ENCODE measurements at places on chromosomes 13 and 19.

DNA sequence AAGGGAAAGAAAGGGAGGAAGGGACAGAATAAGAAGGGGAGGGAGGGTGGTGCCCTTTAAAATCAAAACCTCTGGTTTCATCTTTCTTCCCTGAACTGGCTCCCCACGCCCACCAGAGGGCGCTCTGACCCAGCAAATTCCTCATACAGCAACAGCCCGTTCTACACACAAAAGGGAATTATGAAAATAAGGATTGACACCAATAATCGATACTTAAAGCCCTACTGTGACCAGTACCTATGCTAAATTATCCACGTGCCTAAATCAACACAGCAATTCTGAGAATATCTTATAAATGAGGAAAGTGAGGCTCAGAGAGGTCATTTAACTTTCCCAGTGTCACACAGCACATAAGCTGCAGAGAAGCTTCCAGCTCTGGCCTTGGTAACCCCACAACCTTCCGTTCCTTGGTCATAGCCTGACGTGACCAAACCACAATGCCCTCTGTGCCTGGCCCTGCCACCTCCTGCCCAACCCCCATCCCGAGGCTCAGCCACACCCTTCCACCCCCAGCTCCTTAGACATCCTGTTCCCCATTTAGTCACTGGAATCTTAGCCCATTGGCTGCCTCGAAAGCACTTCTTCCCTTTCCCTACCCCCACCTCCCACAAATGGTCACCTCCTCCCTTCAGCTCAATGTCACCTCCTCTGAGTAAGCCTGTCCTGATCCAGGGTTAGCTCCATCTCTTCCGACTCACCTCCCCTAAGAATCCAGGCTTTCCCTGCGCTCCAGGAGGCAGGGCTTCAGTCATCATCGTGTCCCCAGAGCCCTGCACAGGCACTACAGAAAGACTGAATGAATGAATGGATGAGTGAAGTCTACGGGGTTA lies 34.2 kb upstream of the PNMA8B start:
- peak; percentile 87 for DNase-seq

GRCh38 chr19:2532252-2533071 lies 56.5 kb downstream of the GADD45B start:
- no peak for DNase-seq

GRCh38 chr19:35086455-35086854 lies 29.2 kb upstream of the FXYD3 start:
- DNase-seq = no peak

GRCh38 chr13:27360562-27360961 lies 63.9 kb upstream of the GTF3A start:
- no peak for DNase-seq

GRCh38 chr13:31199849-31200636 lies at the start of gene B3GLCT:
Gene B3GLCT (plus strand): TSS chr13:31199975. CDS start chr13:31200085, 110 bp downstream.
- DNase-seq = peak; percentile 95

GRCh38 chr13:109586509-109587346 lies 199.7 kb downstream of the IRS2 start:
- DNase-seq = no peak

GRCh38 chr19:16198370-16198651 lies 600 bp downstream of the AP1M1 start:
- DNase-seq = no peak

DNA sequence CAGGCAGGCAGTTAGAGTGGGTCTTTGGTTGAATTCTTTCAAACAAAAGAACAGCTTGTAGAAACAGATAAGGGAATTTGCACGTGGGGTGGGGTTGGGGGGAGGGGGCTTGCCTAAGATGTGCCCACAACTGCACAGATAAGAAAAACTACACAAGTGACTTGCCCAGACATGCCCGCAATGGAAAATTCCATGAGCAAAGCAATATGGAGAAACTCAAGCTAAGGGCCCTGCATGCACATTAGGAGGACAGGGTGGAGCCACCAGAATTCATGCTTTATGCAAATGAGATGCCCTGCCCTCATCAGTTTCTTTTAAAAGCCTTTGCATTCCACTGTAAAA lies 755.6 kb upstream of the MIR17HG start:
- DNase-seq = no peak

- no peak for DNase-seq
Measured at GRCh38 chr19:4337906-4338440, 654 bp downstream of the STAP2 start.

DNA sequence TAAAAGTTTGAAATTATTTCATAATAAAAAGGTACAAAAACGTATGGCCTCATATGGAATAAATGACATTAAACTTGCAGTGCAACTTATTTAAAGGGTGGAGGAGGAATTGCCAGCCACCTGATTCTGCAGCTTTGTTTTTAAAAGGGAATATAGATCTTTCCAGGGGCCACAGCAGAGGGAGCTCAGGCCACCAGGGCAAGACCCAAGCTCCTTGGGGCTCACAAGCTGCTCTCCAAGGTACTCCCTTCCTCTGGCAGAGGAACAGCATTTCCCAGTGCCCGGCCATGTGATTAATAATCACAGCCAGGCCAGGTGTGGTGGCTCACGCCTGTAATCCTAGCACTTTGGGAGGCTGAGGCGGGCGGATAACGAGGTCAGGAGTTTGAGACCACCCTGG lies 6.2 kb downstream of the ACOD1 start:
- no peak for DNase-seq

Measured in GM13976 (cell line).